ENCODE measurements at places on chromosomes 12 and 14.
A peak's percentile ranks its signal among the peaks of the same experiment; 100 is the strongest.

DNA sequence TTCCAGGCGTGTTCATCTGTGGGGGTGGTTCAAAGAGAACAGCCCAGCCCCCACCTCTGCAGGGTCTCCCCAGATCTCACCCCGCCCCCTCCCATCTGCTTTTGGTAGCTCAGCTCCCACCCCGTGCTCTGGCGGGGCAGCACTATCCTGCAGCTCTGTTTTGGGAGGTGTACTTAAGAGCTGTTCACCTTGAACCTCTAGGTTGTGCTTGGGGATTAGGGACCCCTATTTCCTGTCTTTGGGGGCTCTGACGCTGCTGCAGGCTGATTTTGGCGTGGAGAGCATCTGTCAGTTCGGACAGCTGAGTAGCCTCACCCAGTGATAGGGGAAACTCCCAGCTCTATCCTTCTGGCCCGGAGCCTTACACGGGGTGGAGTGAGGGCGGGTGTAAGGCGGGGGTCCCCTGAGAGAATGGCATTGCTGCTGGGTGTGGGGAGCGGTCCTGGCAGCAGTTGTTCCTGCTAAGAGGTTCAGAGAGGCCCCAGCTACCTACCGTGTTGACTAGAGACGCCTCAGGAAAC is 765 bp downstream of the TMEM120B start:
- no peak for DNase-seq

- no peak for DNase-seq
Measured at GRCh38 chr12:93197067-93197593, 180.6 kb upstream of the NUDT4 start.

GRCh38 chr12:98651328-98651727 is 6.2 kb downstream of the APAF1 start:
- DNase-seq, result no peak

GRCh38 chr12:96483116-96483515 is 6.3 kb upstream of the CFAP54 start:
- DNase-seq, result no peak

- DNase-seq, result no peak
Measured at GRCh38 chr14:105486974-105487448, 325 bp downstream of the CRIP1 start.

DNA sequence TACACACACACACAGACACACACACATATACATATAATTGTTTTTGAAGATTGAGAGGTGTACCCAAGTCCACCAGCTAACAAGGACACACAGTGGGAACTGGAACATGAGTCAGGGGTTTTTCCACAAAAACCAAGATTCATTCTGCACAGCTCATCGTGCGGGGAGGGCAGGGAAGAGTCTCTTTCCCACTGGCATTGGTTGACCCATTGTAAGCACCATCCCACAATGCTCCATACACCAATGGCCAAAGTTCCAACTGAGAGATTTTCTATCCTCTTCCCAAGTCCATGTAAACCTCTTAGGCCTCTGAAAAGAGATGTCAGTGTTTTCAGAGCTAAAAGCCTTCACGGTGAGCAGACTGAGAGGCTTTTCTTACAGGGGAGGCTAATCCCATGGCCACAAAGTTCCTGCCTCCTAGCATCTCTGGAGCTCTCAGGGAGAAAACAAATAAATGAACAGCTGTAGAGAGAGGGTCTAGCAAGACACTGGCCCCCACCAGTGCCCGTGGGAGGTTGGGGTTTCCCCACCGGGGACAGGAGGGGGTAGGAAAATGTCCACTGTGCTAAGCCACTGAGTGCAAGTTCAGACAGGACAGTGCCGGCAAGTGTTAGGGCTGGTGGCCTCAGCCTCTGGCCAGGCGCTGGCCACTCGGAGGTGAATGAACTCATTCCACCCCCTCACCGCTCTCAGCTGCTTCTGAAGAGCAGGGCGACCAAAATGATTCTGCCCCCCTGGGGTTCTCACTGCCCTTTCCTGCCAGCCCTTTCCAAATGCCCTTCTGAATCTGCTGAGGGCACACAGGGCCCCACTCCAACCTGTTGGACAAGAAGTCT is 21.5 kb upstream of the TC2N start:
- DNase-seq, result no peak

DNA sequence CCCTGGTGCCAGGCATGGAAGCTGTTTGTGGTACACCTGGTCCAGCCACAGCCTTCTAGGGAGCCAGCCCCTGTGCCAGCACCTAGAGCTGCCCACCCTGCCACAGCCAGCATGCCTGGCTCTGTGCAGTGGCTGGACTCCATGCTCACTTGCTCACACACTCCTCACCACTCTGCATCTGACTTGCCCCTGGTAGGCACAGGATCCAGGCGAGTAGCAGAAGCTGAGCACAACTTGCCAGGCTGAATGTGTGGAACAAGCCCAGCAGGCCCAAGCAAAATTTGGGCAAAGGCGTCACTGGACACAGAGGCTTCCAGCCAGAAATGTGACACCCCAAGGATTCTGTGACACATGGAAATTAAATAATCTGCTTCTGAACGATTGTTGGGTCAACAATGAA is 106.7 kb downstream of the MYF5 start:
- no peak for DNase-seq

- DNase-seq, result no peak
Measured at GRCh38 chr12:12612358-12612757, 682 bp downstream of the CREBL2 start.

DNA sequence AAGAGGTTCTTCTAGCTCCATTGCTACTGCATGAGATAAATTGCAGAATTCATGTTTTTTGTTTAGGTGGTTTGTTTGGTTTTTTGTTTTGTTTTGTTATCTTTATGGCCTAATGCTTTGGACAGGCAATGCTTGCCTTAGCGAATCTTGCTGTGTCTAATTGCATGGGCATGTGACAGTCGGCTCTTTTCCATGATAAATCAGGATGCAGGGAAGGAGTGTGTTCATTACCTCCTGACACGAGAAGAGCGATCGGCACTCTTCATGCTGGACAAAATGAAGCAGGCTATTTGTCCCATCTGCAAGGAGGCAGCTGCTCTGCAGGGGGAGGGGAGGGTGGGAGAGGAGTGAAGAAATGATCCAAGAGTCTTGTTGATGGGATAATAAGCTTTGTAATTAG is 6.5 kb downstream of the CCDC60 start:
- no peak for DNase-seq

DNA sequence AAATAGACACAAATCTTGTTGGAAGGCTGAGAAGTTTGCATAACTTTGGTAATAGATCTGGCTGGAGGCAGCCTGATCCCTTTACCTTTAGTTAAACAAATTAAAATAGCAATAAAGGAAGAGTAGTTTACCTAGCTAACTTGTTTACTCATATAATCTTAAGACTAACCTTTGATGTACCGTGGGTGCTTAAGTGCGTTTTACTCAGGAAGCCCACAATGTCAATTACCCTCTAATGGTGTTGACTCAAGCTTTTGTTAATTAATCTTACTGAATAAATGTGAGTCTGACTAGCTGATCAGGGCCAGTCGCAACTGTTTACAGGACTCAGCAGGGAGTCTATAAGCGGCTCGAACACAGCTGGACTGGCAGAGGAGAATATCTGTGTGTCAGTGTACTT is 51.5 kb downstream of the FAR2 start:
- DNase-seq, result no peak

- DNase-seq, result no peak
Measured at GRCh38 chr12:18825138-18825537, 87.2 kb downstream of the CAPZA3 start.

DNA sequence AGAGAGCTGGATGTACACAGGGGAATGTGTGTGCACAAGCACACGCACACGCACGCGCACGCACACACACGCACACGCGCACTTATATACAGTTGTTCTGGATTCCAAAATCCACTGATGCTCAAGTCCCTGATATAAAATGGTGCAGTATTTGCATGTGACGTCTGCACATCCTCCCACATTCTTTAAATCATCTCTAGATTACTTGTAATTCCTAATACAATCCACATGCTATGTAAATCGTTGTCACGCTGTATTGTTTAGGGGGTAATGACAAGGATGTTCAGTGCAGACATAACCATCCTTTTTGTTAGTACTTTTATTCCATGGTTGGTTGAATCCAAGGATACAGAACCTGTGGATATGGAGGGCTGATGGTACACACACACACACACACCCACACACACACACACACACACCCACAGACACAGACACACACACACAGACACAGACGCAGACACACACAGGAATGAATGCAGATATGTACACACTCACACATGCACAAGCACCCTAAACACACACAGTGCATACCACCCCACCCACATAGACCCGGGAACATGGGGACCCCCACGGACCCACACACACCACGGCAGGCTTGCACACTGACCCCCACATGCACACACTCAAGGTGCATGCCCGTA is 188.5 kb upstream of the PRMT8 start:
- DNase-seq, result no peak

- no peak for DNase-seq
Measured at GRCh38 chr14:103692871-103693270, 22.4 kb downstream of the XRCC3 start.

DNA sequence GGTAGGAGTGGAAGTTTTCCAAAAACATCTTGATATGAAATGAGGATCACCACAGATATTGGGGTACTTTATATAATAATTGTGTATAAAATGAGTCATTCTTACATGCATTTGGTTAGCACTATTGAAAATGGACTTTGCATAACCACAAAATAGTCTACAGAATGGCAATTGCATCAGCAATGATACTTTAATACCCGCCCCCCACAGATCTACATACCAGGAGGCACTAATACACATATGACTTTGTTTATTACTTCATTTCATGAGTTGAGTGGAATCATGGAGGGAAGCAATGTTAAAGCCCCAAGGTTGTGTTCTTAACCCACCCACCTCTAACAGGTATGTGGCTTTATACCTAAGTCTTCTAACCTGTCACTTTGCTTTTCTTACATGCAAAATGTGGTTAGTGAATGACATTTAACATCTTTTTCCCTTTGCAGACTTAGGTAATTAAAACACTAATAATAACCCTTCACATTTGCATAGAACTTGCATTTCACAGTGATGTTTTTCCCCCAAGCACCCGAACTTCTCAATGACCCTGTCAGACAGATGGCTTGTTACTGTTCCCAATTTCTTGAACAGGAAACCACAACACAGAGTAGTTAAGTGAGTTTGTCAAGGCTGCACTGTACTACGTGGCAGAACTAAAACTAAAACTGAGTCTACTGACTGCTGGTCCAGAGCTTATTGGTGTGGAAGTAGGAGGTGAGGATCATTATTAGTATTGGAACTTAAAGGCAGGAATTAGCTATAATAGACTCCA is 101.9 kb downstream of the NPAS3 start:
- no peak for DNase-seq

- DNase-seq, result no peak
Measured at GRCh38 chr12:44674875-44675274, 201.2 kb downstream of the NELL2 start.

DNA sequence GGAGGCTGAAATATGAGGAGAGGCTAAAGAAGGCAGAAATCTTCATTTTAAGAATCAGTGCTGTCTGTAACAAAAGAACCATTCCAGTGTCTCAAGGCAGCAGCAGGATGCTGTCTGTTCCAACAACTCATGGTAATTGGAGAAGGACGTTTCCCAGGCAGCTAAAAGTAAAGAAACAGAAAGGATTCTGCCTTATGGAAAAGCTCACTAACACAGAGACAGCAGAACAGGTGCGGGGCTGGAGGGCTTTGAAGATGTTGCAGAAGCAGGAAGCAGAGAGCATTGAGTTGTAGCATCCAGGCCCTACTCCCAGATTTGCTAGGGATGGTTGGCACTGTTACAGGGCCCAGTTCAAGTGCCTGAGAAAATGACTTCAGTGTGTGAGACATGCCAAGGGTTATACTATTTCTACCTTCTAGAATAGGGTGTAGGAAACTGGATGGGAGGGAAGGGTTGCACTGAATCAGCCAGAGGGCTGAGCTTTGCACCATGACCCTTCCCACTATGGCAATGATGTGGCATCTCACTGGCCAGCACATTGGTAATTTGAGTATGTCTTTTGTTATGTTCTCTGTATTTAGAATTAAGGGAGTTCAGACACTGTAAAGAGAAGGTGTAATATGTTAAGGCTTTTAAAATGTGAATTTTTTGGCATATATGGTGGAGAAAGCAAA is 160.0 kb upstream of the FBXO33 start:
- DNase-seq, result no peak

- DNase-seq, result no peak
Measured at GRCh38 chr12:42094277-42094676, 50.4 kb downstream of the GXYLT1 start.

- peak; percentile 81 for DNase-seq
Measured at GRCh38 chr14:68794130-68794850, 1.4 kb upstream of the ZFP36L1 start.

All from activated CD4-positive, alpha-beta T cell treated with anti-CD3 and anti-CD28 coated beads, Interleukin-2, amount 50 U/mL, for 24 hours (primary cell).